HFFc6 (cell line): ENCODE measurements at places on chromosomes 16 and 17.
A peak's percentile ranks its signal among the peaks of the same experiment; 100 is the strongest.

DNA sequence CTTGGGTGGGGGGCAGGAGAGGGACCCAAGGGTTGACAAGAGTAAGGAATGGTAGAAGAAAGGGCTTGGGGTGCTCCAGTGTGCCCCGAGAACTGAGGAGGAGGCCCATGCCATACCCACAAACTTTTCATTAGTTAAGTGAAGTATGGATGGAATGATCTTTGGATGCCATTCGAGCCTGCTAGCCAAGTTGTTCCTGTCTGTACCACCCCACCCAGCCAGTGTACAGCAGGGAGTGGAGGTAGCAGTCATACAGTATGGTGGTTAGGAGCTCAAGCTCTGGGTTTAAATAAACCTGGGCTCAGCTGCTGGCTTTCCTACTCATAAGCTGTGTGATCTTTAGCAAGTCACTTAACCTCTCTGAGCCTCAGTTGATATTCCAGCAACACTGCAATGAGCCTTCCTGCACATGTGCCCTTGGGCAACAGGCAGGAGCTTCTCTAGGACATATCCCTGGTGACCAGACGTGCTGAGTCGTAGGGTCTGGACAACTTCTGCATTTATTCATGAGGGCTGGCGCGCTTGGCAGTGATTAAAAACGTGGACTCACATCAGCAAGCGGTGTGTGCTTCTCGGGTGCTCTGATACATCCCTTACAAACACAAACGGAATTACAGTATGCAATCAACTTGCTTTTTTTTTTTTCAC is 22.9 kb downstream of the ITPRIPL2 start:
- no peak for DNase-seq

DNA sequence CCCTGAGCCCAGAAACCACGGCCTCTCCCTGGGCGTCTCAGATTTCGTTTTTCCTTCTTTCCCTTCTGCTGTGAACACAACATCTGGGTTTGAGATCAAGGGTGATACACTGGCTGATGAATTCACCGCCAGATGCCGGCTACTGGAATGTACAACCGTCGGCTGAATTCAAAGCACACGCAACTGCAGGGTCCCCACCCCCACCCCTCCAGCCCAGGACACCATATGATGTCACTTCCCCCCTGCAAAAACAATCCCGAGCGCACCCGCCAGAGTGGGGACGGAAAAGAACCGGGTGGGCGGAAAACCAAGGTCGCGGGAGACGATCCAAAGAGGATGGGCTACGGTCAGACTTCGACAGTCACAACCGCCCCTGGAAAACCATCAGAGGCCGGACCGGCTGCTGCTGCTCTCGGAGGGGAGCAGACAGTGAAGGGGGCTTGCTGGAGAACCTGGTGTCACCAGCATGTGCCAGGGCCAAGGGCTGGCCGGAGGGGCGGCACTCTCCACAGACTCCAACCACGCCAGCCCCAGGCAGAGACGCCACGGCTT is 23.3 kb downstream of the CEP295NL start:
- peak; percentile 76 for DNase-seq

- DNase-seq: no peak
These were observed 165.1 kb downstream of the XYLT1 start for GRCh38 chr16:17305694-17306093.

DNA sequence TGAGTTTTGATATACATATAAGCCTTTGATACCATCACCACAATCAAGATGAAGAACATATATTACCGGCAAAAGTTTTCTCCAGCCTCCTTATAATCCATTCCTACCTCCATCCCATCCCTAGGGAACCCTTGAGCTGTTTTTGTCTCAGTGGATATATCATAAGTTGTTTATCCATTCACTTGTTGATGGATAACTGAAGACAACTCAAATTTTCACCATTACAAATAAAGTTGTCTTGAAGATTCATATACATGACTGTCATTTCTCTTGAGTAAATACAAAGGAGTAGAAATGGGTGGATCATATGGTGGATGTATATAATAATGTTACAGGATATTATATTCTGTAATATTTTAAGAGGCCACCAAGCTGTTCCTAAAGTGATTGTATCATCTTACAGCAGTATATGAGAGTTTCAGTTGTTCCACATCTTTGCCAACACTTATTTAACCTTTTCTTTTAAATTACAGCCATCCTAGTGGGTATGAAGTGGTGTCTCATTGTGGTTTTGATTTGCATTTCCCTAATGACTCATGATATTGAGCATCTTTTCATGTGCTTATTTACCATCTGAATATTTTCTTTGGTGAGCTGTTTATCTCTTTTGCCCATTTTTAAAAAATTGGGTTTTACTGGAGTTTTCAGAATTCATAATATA is 17.4 kb downstream of the NF1 start:
- peak; percentile 45 for DNase-seq

DNA sequence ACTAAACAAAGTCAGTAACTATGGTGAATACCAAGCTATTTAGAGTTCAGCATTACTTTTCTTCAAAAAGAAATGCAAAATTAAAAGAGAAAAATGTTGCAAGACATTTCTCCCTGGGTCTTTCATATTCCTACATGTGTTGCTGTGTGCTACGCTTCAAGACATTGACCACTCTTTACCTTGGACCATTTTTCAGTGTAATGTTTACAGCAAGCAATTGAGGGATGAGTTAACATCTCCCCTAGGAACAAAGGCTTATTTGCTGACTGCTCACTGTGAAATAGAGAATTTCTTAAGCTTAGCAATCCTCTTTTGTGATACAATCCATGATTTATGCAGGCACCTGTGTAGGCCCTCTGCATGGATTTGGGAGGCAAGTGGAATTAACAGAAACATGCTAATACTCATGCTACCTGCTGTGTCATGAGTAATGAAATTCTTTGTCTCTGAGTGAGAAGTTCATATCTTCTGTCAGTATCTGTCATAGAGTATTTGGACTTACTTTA is 1202.9 kb upstream of the CDH8 start:
- DNase-seq: no peak

- no peak for DNase-seq
These were observed 1.7 kb downstream of the RNF151 start for GRCh38 chr16:1968146-1968953.

GRCh38 chr16:8607214-8607613 is 14.3 kb upstream of the METTL22 start:
- DNase-seq: no peak
